ENCODE measurements at places on chromosomes 2 and 18. TPM values are rescaled to one million over a fixed set of nuclear protein-coding genes. Genes with fewer than 3 reads are reported as not detected.

DNA sequence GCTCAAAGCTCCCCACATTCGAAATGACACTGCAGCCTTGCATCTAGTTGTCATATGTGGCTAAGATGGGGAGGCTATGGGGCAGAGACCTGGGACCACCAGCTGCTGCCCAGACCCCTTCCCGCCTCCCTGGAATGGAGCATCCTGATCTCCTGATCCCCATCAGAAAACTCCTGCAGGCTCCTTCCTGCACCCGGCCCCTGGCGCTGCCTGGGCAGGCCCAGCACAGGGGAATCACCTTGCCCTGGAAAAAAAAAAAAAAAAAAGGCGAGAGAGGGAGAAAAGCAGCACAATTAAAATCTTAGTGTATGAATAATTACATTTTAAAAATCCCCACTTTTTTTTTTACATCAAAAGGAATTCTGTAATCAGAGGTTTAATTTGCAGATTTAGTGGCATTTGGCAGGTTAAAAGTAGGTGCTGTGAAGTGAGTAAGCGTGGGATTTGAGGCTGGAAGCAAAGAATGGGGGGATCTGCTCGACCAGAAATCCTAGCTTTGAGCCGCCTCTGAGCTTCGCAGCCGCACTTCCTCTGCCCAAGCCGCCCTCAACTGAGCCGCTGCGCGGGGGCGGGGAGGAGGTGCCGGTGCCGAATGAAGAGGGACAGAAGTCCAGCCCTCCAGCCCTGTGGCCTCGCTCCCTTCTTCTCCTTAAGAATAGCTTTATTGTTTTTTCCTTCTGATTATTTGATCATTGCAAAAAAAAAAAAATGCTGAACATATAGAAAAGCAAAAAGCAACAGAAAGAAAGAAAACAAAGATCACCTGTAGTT, 30.0 kb downstream of the THNSL2 start:
- no peaks in the 10 kb centered on the region for H3K36me3 ChIP-seq
- peaks cover 8% of the 10 kb centered on the region for H3K27me3 ChIP-seq
- no peak overlapping the region for H3K27ac ChIP-seq

- no peak overlapping the region for H3K4me3 ChIP-seq
- no peaks in the 10 kb centered on the region for H3K27me3 ChIP-seq
- no peak for DNase-seq
Measured at GRCh38 chr2:8550481-8550880, 131.4 kb upstream of the ID2 start.

- H3K4me3 ChIP-seq: no peak overlapping the region
- DNase-seq: no peak
- peaks cover 34% of the 10 kb centered on the region for H3K36me3 ChIP-seq
- no peaks in the 10 kb centered on the region for H3K4me1 ChIP-seq
Measured at GRCh38 chr18:76894566-76895346, 72.4 kb downstream of the ZNF236 start.

GRCh38 chr2:59044736-59045135, 803.6 kb upstream of the FANCL start:
- no peaks in the 10 kb centered on the region for H3K27me3 ChIP-seq
- DNase-seq: no peak
- no peak overlapping the region for H3K27ac ChIP-seq
- no peaks in the 10 kb centered on the region for H3K4me1 ChIP-seq
- no peak overlapping the region for H3K4me3 ChIP-seq

DNA sequence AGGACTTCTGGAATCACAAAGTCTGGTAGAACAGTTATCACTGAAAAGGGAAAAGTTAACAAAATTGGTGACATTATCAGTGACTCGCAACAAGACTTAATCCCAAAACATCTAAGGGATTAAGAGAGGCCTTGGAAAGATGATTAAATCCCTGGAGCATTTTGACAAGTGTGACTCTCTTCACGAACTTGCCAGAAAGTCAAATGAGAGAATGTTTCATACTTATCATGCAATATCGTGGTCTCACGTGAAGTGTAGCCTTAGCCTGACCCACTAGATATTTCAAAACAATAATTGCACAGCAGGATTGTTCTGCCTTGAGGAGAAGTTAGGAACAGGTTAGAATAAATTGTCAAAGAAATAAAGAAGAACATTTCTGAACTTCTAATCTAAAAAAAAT, 104.5 kb downstream of the COL6A3 start:
- H3K36me3 ChIP-seq: no peaks in the 10 kb centered on the region
- no peak overlapping the region for H3K4me3 ChIP-seq
- DNase-seq: no peak
- H3K27ac ChIP-seq: no peak overlapping the region
- H3K27me3 ChIP-seq: no peaks in the 10 kb centered on the region

- H3K36me3 ChIP-seq: peaks cover 4% of the 10 kb centered on the region
- peaks cover 16% of the 10 kb centered on the region for H3K4me1 ChIP-seq
- DNase-seq: no peak
- H3K4me3 ChIP-seq: no peak overlapping the region
Measured at GRCh38 chr2:120289221-120289906, 36.7 kb downstream of the RALB start.

DNA sequence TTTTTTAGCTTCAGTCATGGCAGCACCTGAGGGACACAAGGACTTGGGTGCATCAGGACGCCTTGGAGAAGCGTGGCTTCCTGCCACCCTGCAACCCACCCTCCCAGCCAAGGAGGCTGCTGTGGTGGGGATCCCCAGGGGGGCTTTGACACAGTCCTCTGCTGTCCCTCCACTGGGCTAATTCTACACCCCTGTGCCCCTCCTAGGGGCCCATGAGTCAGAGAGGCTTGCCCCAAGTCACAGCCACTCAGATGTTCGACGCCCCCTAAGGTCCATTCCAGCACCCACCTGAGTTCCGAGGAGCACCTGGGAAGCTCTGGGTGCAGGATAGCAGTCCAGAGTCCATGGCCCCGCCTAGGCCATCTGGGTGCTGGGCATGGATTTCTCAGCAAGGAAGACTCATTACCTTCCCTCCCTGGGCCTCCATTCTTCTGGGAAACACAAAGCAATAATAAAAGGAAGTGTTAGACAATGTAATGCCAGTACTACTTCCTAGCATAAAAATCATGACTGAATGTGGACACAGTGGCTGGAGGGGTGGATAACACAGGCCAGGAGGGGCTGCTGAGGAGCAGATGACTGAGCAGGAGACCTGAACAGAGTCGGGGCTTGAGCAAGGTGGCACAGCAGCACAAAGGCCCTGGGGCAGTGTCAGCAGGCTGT, 3.7 kb downstream of the ALPG start:
- no peak overlapping the region for H3K27ac ChIP-seq
- peaks cover 33% of the 10 kb centered on the region for H3K27me3 ChIP-seq
- H3K4me1 ChIP-seq: no peaks in the 10 kb centered on the region
- H3K36me3 ChIP-seq: no peaks in the 10 kb centered on the region
- H3K4me3 ChIP-seq: no peak overlapping the region

TUBA4B gene
- total RNA-seq: not detected

AQP12A gene
- total RNA-seq: not detected

SFTPB gene
- not detected for total RNA-seq

FARSB gene
- 27.2 TPM for total RNA-seq

IMPA2 gene
- 5.4 TPM for total RNA-seq

DLGAP1 gene
- total RNA-seq: under 0.01 TPM

HOXD13 gene
- total RNA-seq: not detected

Data from IMR-90 (cell line).